Stimulated activated CD8-positive, alpha-beta memory T cell treated with anti-CD3 and anti-CD28 coated beads, Interleukin-2, amount 100 ng/mL, for 1 hour (primary cell): ENCODE measurements at places on chromosomes 2 and 18.

DNA sequence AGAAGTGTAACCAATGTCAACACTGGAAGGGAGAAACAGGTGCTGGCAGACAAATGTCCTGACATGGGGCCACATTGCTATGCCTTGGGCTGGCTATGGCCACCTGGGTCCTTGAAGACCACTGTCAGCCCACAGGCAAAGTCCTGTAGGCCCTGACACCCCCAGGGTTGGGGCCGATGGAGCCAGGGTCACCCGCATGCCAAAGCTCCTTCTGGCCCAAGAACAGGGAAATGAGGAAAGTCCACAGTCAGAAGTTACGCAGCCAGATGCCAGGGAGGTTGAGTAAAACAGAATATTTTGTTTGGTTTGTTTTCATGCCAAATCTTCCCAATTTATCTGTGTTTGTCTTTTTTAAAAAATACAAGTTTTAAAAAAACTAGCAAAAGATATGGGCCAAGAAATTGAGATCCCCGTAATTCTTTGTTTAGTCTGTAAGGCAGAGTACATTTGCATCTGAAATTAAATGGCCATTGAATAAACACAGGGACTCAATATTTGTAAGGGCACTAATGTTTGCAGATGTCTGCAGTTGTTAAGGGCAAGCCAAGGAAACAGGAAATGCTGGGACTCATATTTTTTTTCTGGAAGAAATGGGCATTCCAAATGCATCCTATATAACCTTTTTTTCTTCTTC lies 186.4 kb downstream of the FAM210A start:
- DNase-seq = no peak

DNA sequence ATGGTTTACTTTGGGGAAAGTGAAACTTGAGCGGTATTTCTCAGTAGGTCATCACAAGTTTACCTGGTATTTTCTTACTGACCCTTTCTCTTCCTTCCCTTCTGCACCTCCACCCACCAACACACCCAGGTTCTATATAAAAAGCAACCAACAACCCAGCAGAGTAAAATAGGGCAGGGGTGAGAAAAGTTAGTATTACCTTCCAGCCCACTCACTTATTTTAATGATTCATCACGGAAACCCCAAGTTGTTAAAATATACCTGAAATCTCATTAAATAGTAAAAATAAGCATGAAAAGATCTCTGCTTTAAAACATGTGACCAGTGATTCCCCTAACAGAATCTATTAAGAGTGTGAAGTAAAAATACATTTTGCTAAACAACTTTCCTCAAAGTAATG lies 306.1 kb downstream of the ZEB2 start:
- no peak for DNase-seq

DNA sequence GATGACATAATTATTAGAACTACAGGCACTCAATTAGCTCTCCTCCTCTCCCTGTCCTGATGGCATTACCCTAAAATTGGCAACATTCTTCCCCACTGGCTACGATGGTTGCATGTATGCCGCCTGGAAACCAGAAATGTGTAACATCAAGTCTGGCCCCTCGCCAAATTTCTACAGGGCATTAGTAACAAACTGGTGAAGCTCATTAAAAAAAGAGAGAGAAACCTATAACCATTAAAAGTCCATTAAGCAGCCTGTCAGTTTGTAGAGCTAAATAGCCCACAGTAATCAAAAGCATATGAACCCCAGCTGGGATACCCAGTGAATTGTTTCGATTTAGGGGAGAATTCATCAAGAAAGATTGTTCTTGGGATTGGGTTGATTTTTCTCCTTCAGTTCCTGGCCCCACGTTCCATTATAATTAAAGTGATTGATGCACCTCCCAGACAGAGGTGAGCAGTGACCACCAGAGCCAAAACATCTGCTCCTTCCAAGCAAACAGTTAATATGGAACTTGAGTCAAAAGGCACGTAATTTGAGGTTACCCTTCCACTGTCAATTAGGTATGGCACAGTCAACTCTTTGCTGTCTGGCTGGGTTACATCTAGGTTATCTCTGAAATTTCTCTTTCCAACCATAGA lies 208.6 kb downstream of the C1D start:
- DNase-seq = no peak

DNA sequence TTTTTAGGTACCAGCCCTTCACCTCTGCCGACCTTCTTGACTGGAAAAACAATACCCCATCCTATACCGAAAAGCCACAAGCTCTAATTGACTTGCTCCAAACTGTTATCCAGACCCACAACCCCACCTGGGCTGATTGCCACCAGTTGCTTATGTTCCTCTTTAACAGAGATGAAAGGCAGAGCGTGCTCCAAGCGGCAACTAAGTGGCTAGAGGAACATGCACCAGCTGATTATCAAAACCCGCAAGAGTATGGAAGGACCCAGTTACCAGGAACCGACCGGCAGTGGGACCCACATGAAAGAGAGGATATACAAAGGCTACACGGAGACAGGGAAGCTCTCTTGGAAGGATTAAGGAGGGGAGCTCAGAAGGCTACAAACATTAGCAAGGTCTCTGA lies 86.1 kb upstream of the TANC1 start:
- DNase-seq = no peak

- DNase-seq = no peak
Measured at GRCh38 chr2:28754321-28754720, 2.7 kb downstream of the PPP1CB start.

DNA sequence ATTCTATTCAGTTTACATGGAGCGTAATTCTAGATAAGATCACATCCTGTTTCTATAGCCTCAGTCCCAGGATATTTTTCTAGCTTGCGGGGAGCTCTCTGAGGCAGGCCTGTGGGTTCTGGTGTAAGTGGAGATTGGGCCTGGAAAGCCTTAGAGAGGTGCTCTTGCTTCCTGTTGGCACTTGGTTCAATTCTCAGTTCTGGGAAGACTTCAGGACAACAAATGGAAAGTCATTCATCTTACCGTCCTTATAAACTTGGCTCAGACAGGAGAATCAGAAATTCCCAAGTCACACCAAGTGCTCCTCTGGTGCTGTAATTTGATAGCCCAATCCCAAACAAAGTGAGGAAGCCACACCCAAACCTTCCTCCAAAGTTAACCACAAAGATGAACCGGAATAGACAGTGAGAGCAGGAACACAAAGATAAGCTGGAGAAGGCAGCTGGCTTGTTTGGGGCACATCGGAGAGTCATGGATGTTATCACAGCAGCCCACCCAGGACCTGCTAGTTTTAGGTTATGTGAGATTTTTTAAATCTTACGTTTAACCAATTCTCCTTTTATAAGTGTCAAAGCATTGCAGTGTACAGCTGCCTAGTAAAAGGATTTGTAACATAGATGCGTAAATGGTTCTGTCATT lies 144.3 kb upstream of the MAP3K20 start:
- no peak for DNase-seq

DNA sequence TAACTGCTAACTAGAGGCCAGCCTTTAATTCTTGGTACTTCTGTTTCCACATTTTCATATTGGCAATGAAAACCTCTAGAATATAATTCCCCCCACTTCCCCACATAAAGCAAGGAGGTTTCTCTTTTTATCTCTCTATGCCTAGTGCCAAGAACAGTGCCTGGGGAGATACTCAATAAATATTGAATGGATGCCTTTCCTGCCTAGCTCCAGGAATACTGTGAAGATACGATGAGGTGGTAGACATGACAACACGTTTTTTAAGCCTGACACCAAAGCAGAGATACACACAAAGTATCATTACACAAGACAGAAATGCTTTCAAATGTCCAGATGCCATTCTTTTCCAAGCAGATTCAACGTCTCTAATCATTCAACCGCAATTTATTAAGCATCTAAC lies 535.5 kb downstream of the XIRP2 start:
- DNase-seq = no peak
